CD4-positive, alpha-beta T cell treated with Interleukin-12 subunit alpha and Interleukin-12 subunit beta, for 1 hour (primary cell): ENCODE measurements at places on chromosomes 13 and 19.

DNA sequence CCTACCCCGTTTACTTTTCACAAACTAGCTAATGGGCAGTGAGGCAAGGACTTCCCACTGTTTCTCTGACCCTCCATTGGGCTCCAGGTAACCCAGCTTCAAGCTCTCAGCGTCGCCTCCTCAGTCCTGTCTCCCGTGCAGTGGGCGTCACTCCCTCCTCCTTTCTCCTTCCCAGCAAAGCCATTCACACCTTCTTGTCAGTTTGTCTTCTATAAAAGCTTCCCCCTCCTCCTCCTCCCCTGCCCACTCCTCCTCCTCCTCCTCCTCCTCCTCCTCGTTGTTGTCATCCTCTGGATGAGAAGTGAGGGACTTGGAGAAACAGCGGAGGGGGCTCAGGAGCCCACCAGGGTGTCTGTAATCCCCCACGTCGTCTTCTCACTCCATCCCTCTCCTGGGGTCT, 1.7 kb upstream of the GALP start:
- DNase-seq = no peak

DNA sequence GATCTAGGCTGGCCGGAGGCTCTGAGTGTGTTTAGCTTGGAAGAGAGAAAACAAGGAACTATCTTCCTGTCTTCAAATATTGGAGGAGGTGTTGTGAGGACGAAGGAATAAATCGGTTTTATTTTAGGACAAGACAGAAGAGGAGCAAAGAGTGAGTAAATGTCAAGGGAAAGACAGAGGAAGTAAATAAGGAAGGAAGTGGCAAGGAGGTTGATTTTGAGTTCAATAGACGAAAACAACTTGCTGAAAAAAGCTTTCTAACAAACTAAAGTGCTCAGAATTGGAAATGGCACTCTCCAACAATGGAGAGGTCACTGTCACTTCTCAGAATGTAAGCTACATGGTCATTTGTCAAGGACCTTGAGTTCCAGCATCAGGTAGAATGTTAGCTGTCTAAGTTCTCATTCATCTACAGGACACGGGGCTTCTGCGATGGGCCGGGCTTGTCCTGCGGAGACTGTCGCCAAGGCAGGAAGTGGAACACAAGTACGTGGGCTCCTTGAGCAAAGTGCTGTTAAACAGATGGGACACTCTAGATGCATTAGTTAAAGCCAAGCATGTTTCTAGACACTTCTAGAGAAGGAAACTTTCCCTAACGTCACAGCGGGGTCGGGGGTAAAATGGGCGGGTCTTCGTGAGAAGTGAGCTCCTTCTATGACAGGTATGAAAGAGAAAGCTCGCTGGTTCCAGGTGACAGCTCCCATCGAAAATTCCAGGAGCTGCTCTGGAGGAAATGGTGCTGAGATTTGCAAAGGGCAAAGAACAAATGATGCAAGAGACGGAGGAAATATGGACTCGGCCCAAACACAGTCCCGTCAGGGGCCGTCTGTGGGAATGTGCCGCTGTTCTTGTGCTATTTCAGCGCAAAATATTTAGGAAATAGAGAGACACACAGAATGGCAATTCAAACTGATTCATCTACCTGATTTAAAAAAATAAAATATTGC, 103.9 kb upstream of the UBL3 start:
- peak; percentile 49 for DNase-seq

GRCh38 chr19:42239544-42240220, 2.7 kb downstream of the GSK3A start:
- no peak for DNase-seq

- DNase-seq = no peak
Observed at GRCh38 chr13:63896321-63896720, 2480.7 kb upstream of the PCDH20 start.

GRCh38 chr19:20482721-20483120, 82.9 kb downstream of the ZNF737 start:
- peak; percentile 10 for DNase-seq

GRCh38 chr13:98476538-98476966, 100.4 kb downstream of the STK24 start:
- peak; percentile 86 for DNase-seq

GRCh38 chr19:6705931-6706632, 14.4 kb downstream of the C3 start:
- no peak for DNase-seq

DNA sequence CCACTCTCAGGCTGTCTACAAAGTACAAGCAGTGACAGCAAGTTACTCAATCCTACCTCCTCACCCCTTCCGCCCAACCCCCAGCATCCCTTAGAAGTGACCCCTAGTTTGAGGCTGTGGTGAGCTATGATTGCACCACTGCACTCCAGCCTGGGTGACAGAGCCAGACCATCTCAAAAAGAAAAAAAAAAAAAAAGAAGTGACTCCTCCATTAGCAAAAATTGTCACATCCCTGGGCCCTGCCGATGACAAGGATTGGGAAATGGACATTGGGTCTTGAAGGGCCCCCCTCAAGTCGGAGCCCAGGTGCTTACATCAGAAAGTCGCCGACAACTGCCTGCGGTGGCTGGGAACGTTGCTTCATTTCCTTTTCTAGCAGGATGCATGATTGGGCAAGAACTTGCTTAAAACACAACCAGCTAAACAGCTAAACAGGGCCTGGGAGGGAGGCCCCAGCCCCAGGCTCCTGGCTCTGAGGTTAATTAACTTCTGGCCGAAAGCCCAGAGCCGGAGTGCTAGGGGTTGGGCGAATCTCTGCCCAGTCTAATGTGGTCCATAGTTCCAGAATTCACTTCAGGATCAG, 15.3 kb downstream of the RAB3D start:
- DNase-seq = peak; percentile 33

DNA sequence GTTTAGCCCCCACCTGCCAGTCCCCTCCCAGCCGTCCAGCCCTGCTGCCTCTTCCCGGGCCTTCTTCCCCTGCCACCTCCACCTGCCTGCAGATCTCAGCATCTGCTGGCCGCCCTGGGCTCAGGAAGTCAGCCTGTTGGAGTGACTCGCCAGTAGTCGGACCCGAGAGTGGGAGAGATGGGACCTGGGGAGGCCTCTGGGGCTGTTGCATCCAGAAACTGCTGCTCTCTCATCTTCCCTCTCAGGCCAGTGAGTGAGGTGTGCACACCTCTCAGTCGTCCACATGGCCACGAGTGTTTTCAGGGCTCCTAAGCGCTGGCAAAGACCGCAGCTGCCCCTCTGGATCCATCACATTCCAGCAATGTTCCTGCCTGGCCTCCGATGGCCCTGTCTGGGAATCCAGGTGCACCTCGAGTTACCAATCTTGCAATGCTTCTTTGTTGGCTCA, 151.8 kb upstream of the SOX1 start:
- no peak for DNase-seq

DNA sequence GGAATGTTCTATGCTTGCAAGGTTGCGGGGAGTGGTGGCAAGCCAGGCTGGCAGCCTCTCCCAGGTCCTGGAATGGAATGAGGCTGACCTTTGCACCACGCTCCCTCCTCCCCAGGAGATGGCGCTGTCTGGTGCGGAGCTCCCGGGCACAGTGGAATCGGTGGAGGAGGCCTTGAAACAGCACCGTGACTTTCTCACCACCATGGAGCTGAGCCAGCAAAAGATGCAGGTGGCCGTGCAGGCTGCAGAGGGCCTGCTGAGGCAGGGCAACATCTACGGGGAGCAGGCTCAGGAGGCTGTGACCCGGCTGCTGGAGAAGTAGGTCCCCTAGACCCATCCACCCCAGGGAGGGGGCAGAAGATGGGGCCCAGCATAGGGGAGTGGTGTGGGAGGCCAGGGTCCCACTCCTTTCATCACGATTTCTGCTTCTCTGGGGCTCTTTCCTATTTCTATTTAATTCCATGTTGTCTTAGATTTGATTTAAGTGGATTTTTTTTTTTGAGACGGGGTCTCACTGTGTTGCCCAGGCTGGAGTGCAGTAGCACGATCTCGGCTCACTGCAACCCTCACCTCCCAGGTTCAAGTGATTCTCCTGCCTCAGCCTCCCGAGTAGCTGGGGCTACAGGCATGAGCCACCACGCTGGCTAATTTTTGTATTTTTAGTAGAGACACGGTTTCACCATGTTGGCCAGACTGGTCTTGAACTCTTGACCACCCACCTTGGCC, 53.2 kb upstream of the SHKBP1 start:
- DNase-seq = peak; percentile 49

- no peak for DNase-seq
Observed at GRCh38 chr13:39317291-39317690, 279.0 kb downstream of the NHLRC3 start.

GRCh38 chr13:101755228-101755887, 302.9 kb downstream of the ITGBL1 start:
- DNase-seq = no peak

DNA sequence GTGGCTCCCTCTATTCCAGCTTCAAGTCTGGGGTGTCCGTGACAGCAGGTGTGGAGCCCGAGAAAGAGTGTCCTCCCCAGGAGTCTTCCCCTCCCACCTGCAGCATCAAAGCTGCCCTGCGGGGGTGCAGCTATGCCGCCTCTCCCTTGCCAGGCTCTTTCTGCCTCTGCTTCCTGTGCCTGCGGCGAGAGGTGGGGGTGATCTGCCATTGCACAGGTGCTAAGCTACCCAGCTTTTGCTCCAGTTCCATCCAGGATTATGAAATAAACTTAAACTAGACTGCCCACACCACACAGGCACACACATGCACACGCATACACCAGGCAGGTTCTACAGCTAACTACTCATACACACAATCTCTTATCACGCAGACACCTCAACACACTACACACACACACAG, 104.7 kb upstream of the CLDN10 start:
- DNase-seq = no peak

GRCh38 chr13:32905063-32905863, 111.0 kb upstream of the KL start:
- DNase-seq = no peak

GRCh38 chr13:45628094-45628493, 12.6 kb upstream of the ERICH6B start:
- DNase-seq = no peak

DNA sequence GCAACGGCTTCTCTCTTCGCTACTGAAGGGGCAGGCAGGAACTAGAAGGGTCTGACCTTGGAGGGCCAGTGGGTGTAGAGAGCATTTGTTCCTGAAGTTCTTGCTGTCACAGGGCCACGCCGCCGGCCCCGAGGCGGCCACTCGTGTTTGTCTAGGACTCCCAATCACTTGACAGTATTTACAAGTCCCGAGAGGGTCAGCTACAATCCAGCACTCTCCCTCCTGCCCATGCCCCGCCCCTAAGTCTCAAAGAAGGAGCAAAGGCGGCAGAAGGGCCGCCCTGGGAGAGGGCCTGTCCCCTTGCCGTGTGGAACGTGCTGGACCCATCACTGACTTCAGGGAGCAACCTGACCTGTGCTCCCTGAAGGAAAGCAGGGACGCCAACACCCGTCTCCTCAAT, 118.5 kb downstream of the STK24 start:
- no peak for DNase-seq
